Effector CD8-positive, alpha-beta T cell (primary cell): ENCODE measurements at places on chromosomes 7 and 10.

DNA sequence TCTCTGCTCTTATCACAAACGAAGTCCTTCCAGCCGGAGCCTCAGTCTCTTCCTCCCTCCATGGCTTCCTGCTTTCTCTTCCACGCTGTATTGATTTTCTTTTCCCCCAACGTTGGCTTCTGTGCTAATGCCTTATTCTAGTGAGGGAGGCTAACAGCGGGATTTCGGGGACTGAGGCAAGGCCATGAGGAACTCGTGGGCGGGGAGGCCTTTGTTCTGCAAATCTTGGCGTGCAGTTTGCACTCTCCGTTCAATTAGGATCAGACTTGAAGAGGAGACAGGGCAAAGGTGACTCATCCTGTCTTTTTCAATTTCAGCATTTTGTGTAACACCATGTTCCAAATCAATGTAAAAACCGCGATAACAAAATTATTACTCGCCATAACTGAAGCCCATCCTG is 25.3 kb downstream of the EN2 start:
- DNase-seq = no peak

GRCh38 chr7:142916508-142916907 is 17.0 kb downstream of the TRPV5 start:
- DNase-seq = no peak

- no peak for DNase-seq
These were observed 98.8 kb downstream of the CACNB2 start for GRCh38 chr10:18238870-18239485.

DNA sequence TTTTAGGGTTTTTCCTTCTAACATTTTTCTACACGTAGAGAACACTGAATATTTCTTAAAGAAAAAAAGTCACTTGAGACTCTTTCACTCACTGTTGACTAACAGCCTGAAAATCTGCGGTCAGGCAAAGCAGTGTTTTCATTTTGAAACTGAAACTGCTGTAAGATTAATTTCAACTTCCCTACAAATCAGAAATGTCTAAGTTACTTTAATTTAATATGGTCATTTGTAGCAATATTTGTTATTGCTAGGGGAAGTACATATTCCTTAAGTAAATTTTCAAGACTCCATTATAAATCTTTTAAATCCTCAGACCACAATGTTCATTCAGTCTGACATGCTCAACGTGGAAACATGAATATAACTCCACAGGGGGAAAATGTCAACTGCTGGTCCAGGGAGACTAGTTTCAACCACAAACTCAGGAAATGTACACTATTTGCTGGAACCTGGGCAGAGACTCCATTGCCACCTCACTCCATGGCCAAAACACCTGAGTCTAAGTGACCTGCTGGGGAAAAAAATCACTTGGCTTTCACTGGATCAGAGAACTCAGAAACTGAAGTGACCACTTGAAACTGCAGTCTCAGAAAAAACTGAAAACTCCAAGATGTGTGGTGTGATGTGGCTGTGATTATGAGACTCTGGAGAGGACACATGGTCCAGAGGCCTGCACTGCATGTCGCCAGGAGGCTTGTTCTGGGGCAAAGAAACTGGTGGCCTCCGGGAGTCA is 161.2 kb downstream of the TAX1BP1 start:
- DNase-seq = no peak

DNA sequence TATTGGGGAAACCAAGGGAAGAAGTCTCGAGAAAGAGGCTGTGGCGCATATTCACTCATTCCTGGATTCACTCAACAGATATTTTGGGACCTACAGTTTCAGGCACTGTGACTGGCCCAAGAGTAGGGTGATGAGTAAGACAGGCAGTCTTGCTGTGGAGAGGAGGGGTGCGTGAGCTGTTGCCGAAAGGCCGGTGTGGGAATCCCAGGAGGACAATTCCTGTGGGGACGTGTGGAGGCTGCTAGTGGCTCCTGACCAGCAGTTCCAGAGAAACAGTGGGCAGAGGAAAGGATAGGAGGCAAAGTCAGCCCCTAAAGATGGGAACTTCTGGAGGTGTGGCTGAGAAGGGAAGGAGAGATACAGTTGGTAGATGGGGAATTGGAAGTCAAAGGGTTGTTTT is 59.3 kb upstream of the GRB10 start:
- DNase-seq = no peak

- DNase-seq = no peak
These were observed 98.3 kb upstream of the C7orf33 start for GRCh38 chr7:148492157-148492860.

GRCh38 chr7:110084181-110084807 is 1006.6 kb upstream of the LRRN3 start:
- DNase-seq = no peak

- no peak for DNase-seq
These were observed 234.1 kb downstream of the PTEN start for GRCh38 chr10:88097536-88097935.

DNA sequence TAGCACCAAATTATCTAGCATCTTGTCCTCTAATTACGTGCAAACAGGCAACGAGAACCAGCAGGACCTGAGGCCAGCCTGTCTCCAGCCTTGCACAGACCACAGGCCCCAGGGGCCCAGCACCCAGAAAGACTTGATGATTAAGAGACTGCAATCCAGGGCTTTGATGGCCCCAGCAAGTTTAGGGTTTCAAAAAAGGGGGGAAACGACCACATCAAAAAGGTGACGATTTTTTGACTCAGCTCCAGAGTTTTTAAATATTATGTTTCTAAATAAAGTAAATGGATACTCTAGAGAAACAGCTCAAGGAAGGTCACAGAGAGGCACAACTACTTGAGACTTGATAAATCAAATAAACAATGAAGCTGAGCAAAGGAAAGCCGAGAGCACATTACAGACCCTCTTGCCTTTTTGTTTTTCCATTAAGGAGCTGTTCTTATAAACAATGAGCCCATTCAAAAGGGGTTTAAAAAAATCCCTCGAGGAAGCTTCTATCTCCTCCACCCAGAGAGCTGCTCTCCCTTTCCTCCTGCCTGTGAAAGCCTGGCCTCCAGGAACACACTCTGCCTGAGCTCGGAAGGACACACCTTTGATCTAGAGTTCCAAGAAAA is 44.1 kb downstream of the GLI3 start:
- no peak for DNase-seq

DNA sequence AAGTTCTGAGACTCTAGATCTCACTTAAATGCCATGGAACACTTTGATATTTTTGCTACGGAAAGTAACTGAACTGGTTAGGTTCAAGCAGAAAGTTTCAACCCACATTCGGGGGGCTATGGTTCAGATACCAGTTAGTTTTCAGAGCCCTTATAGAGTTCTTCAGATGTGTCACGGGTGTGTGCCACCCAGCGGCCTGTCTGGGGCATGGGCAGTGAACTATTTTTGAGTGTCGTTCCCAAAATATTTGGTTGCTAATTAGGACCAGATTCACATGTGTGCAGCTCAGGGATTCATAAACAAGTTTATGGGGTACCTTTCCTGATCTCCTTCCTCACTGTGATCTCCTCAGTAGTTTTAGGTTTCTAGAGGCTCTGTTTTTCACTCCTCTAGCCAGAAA is 271.9 kb downstream of the C7orf25 start:
- DNase-seq = no peak

DNA sequence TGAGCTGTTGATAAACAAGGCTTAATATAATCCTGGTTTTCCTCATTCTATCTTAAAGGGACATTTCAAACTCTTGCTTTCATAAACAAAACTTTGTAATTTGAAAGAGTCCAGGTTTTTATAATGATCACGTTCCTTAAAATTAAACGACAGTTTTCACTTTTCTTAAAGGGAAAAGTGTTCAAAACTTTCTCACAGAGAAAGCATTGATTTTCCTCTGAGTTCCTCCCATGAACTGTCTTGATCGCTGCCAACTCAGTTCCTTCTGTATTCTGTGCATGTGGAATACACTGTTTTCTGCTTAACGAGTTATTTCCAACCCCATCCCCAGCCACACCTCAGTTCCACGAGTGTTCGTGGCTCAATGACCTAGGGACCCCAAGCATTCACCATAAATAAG is 2.4 kb upstream of the C7orf33 start:
- no peak for DNase-seq

DNA sequence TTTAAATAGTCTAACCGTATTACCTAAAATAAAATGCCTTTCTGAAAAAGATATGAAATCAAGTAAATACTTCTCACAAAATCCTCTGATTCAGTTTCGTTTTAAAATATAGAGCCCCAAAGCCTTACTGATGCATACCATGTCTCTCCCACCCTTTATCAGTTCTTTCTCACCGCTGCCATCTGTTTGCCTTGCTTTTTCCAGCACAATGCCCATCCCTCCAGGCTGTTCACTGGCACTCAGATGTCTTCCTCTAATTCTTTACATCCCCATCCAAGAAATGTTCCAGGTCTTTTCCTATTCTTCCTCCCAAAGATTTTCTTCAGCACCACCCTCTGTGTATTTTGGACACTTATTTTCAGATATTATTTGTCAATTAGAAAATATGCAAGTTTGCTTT is 116.5 kb upstream of the LRRN3 start:
- no peak for DNase-seq

GRCh38 chr10:86263907-86264306 is 102.7 kb downstream of the GRID1 start:
- DNase-seq = no peak

- no peak for DNase-seq
These were observed 27.9 kb downstream of the MYPN start for GRCh38 chr10:68137171-68137570.

DNA sequence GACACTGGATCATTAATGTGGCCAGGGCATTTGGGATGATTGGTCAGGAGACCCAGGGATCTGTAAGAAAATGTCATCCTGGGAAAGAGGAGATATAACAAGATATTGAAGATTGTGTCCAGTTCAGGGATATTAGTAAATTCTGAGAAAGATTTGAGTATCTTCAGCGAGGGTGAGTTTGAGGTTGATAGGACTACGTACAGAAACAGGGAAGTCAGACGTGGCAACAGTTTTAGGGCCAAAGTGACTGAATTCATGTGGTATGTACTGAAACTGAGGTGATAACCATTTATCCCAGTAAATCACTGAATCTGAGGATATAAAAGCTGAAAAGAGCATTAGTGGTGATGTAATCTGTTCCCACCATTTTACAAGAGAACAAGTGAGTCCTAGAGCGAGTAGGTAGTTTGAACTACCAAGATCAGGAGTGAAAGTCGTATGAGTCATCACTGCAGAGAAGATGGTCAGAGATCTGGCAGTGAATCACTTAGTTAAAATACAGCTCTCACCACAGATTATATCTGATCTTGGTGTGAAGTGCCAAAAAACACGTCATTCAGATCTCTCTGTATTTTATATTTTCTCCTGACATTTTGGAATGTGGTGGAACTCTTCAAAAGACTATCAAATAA is 220.5 kb downstream of the CDK14 start:
- DNase-seq = no peak

- no peak for DNase-seq
These were observed 306.4 kb downstream of the FGFR2 start for GRCh38 chr10:121291823-121292222.

GRCh38 chr7:151539088-151539671 is 19.5 kb upstream of the RHEB start:
- DNase-seq = no peak

- no peak for DNase-seq
These were observed 62.5 kb upstream of the NAMPT start for GRCh38 chr7:106347229-106347833.

DNA sequence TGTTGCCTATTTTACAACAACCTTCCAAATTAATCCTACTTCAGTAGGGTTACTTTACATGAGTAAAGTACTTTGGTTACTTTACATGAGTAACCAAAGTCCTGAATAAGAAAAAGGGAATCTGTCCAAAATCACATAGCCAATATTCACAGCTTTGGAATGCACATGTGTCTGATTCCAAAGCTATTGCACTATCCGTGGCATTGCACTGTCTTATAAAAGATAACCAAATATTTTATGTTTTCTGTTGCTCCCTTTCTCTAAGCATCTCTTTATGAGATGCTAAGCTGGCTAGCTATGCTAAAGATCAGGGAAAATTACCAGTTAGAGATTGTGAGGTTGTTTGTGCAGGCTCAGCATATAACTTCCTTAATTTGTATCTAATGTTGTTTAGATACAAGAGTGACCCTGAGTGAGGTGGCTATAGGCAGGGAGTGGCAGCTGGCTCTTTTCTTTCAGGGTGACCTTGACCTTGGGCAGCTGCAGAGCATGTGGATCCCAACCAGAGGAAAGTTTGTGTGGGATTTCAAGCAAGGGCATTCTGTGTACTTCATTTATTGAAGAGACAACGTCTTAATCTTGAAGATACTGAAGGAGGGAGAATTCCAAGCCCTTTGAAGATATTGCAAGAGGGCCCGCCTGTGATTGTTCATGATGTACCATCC is 366.1 kb upstream of the ANKRD30A start:
- DNase-seq = no peak

DNA sequence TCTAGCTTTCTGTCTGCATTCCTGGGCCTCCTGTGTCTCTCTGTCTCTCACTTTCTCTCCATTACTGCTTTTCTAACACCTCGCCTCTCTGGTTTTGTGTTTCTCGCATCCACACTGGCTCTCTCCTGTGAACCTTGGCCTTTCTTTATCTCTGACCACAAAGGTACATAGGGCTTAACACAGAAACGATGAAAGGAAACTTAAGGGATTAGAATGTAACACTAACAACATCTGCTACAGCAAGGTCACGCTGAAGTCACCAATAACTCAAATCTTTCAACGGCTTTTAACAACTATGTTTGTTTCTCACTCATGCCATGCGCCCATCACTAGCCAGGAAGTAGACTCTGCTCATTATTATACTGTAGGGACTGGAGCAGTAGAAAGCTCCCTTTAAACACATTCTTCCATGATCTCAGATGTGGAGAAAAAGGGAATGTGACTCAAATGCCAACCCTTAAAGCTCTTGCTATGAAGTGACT is 9.3 kb upstream of the OR6V1 start:
- DNase-seq = no peak

DNA sequence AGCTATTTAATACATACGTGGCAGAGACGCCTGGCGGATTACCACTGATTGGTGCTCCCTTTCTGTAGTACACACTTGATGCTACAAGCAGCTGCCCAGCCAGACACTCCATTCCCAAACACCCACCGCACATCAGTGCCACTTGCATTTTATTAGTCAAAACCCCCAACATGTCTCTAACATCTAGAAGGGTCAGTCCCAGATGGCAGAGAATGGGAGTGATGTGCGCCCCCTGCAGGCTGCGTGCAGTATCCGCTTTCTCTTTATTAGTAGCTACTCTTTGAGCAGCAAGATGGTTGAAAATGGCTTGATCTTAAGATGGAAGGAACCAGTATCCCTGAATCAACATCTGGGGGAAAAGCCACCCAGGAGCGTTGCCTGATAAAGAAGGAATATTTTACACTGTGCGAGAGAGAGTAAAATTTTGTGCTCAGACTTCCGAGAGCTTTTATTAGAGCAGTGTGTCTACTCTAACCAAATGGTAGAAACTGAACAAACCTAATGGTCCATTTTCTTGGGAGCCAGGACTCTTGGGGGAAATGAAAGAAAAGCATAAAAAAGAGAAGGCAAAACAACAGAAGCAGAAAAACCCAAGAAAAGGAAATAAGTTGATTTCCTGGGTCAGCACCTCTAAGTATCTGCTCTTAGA is 78.3 kb downstream of the ST8SIA6 start:
- no peak for DNase-seq

- no peak for DNase-seq
These were observed 70.2 kb upstream of the FGFR2 start for GRCh38 chr10:121668314-121669027.
